ENCODE measurements at places on chromosomes 16 and 17. TPM values are rescaled to one million over a fixed set of nuclear protein-coding genes. Genes with fewer than 3 reads are reported as not detected.
A peak's percentile ranks its signal among the peaks of the same experiment; 100 is the strongest.

- no peak for DNase-seq
- H3K4me1 ChIP-seq = no peaks in the 10 kb centered on the region
- H3K4me3 ChIP-seq = no peak overlapping the region
- no peaks in the 10 kb centered on the region for H3K36me3 ChIP-seq
Observed at GRCh38 chr16:78005881-78006280, 16.5 kb upstream of the CLEC3A start.

The CBLN1 gene
- total RNA-seq = not detected

The IL17C gene
- 0.40 TPM for total RNA-seq

The CBX4 gene
- 26.1 TPM for total RNA-seq

- peaks cover 44% of the 10 kb centered on the region for H3K4me1 ChIP-seq
- H3K36me3 ChIP-seq = peaks cover 26% of the 10 kb centered on the region
- H3K4me3 ChIP-seq = peak overlapping the region; percentile 96
- peaks cover 8% of the 10 kb centered on the region for H3K27me3 ChIP-seq
Observed at GRCh38 chr16:89720551-89720812, 216 bp downstream of the VPS9D1 start.

- no peak overlapping the region for H3K4me3 ChIP-seq
- DNase-seq = no peak
- peaks cover 26% of the 10 kb centered on the region for H3K4me1 ChIP-seq
Observed at GRCh38 chr17:80599546-80600305, 55.1 kb downstream of the RPTOR start.

- H3K4me3 ChIP-seq = no peak overlapping the region
- H3K4me1 ChIP-seq = peaks cover 15% of the 10 kb centered on the region
- DNase-seq = no peak
- no peaks in the 10 kb centered on the region for H3K27me3 ChIP-seq
- H3K27ac ChIP-seq = no peak overlapping the region
- H3K36me3 ChIP-seq = peaks cover 45% of the 10 kb centered on the region
Observed at GRCh38 chr17:16423226-16423872, 8.0 kb downstream of the TRPV2 start.

The OTOP2 gene
- total RNA-seq = not detected

The KIF22 gene
- total RNA-seq = 25.8 TPM

DNA sequence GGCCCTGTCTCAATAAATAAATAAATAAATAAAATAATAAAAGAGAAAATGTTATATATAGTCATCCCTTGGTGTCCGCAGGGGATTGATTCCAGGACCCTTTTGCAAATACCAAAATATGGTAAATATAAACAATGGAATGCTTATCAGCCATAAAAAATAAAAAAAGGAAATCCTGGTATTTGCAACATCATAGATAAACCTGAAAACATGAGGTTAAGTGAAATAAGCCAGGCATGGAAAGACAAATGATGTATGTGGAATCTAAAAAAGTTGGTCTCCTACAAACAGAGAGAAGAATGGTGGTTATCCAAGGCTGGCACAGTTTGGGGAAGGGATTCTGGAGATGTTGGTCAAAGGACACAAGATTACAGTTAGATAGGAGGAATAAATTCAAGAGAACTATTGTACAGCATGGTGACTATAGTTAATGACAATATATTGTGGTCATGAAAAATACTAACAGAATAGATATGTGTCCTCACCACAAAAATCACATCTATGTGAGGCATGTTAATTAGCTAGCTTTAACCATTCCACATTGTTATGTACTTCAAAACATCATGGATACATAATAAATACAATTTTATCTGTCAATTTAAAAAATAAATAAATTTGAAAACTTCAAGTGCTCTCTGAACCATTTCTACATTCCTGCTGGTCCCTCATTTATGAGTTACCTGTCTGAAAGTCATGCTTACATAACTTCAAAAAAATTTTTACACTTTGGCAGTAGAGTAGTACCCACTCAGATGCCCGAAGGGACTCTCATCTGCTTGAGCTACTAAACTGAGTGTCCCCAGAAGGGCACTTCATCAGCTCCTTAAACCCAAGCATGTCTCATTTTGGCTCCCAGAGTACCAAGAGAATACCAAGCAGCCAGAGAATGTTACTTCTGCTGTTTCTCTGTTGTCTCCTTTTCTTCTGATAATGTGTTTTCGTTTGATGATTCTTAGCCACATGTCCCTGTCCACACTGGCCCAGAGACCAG, 26.6 kb downstream of the N4BP1 start:
- no peak overlapping the region for H3K4me3 ChIP-seq
- no peak overlapping the region for H3K27ac ChIP-seq
- peaks cover 23% of the 10 kb centered on the region for H3K4me1 ChIP-seq
- H3K27me3 ChIP-seq = no peaks in the 10 kb centered on the region

GRCh38 chr16:280991-281659, 734 bp downstream of the ARHGDIG start:
- H3K4me3 ChIP-seq = no peak overlapping the region
- H3K4me1 ChIP-seq = peaks cover 8% of the 10 kb centered on the region
- no peak overlapping the region for H3K27ac ChIP-seq
- peak; percentile 75 for DNase-seq
- no peaks in the 10 kb centered on the region for H3K36me3 ChIP-seq
- peaks cover 28% of the 10 kb centered on the region for H3K27me3 ChIP-seq

DNA sequence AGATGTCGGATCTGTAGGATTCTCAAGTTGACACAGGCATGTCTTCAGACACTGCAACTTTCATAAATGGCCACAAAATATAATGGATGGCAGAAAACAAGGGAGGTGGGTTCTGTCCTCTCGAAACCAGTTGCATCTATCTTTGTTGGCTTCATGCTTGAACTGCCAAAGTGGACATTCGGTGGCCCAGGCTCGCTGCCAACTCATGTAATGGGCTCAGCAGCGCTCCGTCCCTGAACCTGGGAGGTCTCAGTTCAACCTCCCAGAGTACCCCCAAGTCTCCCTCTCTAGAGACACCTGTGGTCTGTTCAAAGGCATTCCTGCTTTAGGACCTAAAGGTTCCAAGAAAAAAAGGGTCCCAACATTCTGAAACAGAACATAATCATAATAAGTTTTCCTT, 71.9 kb downstream of the NXN start:
- no peaks in the 10 kb centered on the region for H3K27me3 ChIP-seq
- no peak overlapping the region for H3K27ac ChIP-seq
- peaks cover 6% of the 10 kb centered on the region for H3K4me1 ChIP-seq
- DNase-seq = no peak

The HDAC5 gene
- total RNA-seq = 63.4 TPM

- H3K27ac ChIP-seq = peak overlapping the region; percentile 10
- no peaks in the 10 kb centered on the region for H3K36me3 ChIP-seq
- no peaks in the 10 kb centered on the region for H3K27me3 ChIP-seq
- DNase-seq = no peak
- peaks cover 39% of the 10 kb centered on the region for H3K4me1 ChIP-seq
Observed at GRCh38 chr17:80785477-80786178, 206.0 kb upstream of the CHMP6 start.

GRCh38 chr16:72723781-72724180, 324.1 kb downstream of the ZFHX3 start:
- H3K4me3 ChIP-seq = no peak overlapping the region
- H3K4me1 ChIP-seq = no peaks in the 10 kb centered on the region
- H3K27ac ChIP-seq = no peak overlapping the region
- no peaks in the 10 kb centered on the region for H3K36me3 ChIP-seq
- DNase-seq = no peak
- no peaks in the 10 kb centered on the region for H3K27me3 ChIP-seq

- no peak for DNase-seq
- H3K36me3 ChIP-seq = peaks cover 52% of the 10 kb centered on the region
- no peaks in the 10 kb centered on the region for H3K27me3 ChIP-seq
- peaks cover 8% of the 10 kb centered on the region for H3K4me1 ChIP-seq
Observed at GRCh38 chr16:70786020-70786755, 14.8 kb downstream of the VAC14 start.

Data from upper lobe of left lung (tissue), 6 donors.